Immature natural killer cell (primary cell): ENCODE measurements at places on chromosomes 1 and 21. TPM values are rescaled to one million over a fixed set of nuclear protein-coding genes. Genes with fewer than 3 reads are reported as not detected.

- no peak for DNase-seq
Observed at GRCh38 chr1:245025525-245025924, 129.3 kb upstream of the KIF26B start.

DNA sequence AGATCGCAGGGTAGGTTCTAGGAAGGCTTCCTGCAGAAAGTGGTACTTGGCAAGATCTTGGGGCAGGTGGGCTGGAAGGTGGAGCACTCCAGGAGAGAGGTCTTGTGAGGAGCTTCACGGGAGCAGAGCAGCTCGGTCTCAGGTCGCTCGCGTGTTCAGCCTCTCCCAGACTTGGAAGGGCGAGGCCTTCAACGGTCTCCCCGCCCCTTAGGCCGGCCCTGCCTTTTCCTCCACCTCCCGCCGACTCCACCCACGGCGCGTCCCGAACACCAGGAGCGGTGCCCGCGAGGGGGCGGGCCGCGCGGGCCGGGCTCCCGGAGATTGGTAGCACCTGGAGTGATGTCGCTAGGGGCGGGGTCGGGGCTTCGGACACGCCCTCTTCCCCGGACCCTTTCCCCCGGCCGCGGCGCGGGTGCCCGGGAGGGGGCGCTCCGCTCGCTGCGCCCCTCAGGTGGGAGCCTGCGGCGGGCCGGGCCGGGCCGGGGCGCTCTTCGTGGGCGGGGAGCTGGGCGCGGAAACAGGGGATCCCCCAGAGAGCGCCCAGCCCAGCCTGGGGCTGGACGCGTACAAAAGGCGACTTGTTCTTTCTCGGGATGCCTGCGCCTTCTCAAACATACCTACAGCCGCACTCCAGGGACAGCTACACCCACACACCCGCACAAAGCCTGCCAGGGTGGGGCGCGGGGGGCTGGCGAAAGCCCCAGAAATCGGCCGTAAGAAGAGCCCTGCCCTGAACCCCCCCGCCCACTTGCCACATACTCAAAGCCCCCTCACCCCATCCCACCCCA lies 35.5 kb downstream of the AHDC1 start:
- peak; percentile 82 for DNase-seq

DNA sequence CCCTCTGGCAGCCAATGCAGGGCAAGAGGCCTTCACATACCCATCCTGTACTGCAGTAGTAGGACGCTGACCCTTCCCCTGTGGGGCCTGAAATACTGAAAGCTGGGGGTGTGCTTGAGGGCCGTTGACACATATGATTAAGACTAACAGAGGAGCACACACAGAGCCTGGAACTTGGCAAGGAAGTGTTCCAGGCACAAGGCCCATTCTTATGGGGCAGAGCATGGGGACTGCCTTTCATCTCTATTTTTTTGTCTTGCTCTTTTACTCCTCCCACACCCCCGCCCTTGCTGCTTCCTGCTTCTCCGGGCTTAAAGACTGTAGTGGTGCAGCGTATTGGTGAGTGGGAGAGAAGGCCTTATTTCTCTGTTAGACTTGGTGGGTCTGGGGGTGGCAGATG lies 137.4 kb downstream of the BACH1 start:
- DNase-seq = no peak

DNA sequence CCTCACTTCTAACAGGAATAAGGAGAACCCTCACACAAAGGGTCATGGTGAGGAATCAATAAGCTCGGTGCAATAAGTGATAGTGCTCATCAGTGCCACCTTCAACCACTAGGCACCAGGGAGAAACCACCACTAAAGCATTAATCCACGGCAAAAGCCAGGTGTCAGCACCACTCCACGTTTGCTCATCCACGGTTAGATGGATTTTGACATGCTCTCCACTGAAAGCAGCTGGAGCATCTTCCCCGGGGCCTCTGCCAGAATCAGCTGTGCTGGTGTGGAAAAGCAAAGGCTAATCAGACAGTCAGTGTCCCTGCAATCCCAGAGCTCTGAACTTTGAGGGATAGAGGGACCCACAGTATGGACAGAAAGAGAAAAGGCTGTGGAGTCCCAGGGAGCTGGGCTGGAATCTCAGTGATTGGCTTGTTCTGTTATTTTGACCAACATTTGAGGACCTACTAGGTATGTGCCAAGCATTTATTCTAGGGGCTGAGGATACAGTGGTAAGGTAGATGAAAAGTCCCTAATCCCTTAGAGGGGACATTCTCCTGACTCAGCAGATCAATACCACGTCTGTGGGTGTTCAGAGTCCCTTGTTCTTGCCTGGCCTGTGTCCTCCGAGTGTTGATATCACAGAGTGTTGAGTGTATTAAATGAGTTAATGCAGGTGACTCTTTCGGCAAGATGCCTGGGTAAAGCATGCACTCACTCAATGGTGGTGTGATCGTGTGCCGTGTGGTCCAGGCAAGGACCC lies 41.3 kb downstream of the FHAD1 start:
- no peak for DNase-seq

DNA sequence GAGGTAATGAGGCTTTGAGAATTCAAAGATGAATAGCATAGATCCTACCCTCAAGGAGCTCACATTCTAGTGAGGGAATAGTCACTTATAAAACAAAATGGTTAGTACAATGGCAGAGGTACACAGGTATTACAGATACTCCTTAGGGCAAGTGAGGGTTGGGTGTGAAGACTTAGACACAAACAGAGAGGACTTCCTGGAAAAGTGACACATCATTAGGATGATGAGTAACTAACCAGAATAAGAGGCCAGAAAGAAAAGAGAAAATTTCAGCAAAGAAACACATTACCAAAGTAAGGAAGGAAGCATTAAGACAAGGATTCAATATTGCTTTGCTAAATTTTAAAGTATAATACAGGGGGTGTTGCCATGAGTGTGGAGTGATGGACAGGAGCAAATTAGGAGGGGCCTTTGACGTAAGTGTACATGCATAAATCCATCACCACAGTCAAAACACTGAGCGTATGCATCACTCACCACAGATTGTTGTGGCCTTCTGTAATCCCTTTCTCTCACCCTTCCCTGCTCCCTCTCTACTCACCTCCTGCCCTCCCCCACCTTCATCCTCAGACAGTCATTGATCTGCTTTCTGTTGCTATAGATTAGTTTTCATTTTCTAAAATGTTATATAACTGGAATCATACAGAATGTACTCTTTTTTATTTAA lies 7.9 kb downstream of the CD53 start:
- DNase-seq = peak; percentile 67

GRCh38 chr21:15986277-15986676 lies 256.5 kb downstream of the USP25 start:
- DNase-seq = no peak

GRCh38 chr1:86423873-86424272 lies at the start of gene CLCA2:
Gene CLCA2, plus strand, starts transcription at chr1:86424171. Its CDS starts 77 bp downstream, at chr1:86424248.
- DNase-seq = no peak

GRCh38 chr21:26965040-26965906 lies 1.6 kb downstream of the ADAMTS5 start:
- no peak for DNase-seq

GRCh38 chr1:230057681-230058565 lies 9.1 kb upstream of the GALNT2 start:
- DNase-seq = no peak

DNA sequence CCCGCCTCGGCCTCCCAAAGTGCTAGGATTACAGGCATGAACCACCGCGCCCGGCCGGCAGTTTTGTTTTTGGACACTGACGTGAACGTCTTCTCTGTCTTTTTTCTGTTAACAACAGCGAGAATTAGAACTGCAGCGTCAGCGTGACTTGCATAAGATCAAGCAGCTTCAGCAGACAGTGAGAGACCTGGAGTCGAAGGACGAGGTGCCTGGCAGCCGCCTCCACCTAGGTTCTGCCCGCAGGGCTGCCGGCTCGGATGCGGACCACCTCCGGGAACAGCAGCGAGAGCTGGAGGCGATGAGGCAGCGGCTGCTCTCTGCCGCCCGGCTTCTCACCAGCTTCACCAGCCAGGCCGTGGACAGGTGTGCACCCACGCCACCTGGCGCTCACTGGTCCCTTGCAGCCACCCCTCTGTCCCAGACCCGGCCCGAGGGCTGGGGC lies 22.9 kb upstream of the DIP2A start:
- DNase-seq = no peak

DNA sequence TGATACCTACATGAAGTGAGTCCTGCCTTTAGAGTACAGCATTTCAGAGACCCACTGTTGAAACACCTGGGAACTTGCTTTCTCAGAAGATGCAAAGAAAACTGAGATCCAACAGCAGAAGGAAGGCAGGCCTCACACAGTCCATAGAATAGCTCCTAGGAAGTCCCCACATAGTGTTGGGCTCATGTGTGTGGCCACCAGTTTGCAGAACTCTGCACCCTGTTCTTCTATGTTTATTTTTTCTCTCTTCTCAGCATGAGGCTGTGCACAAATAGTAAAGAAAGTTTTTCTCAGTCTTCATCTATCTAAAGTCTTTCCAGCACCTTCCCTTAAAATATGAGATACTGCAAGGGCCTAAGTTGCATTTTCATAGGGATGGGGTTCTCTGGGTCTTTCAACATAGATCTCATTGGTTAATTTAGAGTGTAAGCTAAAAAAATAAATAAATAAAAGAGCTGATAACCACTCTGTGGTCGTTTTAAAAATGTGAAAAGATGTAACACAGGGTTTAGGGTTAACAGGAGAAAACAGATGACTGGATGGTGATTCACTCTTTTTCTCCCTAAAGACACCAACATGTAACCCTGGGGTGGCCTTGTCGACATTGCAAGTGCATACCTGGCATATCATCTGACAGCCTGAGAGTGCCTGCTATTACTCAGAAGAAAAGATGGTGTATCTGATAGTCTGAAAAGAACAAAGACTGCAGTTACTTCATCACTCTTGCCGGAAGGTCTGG lies 94.6 kb downstream of the ZC3H11B start:
- DNase-seq = no peak

GRCh38 chr1:218365226-218365999 lies 20.3 kb downstream of the TGFB2 start:
- no peak for DNase-seq

GRCh38 chr1:37486680-37487618 lies 12.6 kb downstream of the ZC3H12A start:
- DNase-seq = peak; percentile 75

DNA sequence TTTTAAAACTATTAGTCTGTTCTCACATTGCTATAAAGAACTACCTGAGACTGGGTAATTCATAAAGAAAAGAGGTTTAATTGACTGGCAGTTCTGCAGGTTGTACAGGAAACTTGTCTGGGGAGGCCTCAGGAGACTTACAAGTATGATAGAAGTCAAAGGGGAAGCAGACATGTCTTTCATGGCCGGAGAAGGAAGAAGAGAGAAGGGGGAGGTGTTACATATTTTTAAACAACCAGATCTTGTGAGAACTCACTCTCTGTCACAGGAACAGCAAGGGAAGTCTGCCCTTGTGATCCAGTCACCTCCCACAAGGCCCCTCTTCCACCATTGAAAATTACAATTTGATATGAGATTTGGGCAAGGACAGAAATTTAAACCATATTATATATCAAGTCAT lies 55.9 kb downstream of the CLIC4 start:
- no peak for DNase-seq

- DNase-seq = no peak
Observed at GRCh38 chr21:28342212-28342810, 650.4 kb downstream of the LTN1 start.

DNA sequence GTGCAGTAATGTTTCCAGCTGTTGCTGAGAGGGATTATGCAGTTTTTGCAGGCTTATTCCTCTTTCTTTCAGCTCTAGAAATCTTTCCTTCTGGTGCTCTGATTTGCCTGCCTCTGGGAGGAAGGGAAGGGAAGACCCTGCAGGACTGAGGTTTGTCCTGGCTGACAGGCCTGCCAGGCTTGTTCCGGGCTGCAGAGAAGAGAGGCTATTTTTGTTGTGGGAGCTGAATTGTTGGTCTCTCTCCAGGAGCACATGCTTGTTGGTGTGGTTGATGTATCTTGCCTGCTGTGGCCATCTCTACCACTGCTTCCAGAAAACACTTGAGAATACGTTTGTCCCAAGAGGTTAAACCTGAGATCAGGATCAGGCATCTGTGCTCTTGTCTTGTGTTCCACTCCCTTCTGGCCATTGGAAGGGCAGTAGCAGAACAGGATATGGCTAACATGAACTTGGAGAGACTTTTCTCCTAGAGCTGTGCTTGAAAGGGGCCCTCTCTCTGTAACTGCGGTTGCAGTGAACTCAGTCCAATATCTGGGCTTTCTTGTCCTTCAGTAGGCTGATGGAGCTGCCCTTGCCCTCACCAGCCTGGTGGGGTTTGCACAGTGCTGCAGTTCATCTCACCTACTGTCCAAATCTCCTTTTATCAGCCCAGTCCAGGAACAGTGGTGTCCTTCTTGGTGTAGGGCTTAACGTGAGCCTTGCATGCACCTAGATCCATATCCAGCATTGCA lies 21.5 kb upstream of the SLC25A34 start:
- DNase-seq = no peak

DNA sequence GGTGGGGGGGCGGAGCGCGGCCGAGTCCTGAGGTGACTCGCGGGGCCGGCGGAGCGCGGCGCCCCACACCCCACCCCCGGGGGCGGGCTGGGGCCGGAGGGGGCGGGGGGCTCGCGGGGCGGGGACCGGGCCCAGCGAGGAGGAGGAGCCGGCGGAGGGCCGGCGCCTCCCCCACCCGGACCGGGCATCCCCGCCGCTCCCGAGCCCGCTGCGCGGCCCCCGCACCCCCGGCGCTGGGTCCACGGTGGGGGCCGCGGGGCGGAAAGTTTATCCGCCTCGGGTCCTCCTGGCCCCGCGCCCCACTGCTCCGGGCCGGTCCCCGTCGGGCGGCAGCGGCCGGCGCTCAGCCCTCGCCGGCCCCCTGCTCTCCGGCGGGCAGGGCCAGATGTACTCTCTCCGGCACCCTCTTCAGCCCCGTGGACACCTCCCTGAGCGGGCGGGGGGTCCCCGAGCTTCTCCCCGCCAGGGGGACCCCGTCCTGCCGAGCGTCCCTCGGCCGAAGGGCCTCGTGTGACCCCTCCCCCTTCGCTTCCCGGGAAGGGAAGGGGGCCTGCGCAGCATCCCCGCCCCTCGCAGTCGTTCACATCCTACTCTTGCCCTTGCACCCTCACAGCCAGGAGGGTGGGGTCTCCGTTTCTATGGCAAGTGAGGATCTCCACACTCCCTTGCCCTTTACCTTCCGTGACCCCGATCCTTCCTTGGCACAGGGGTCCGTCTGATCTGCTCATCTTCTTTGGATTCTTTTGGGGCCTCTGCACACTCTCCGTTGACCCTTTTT lies 663 bp downstream of the CAMTA1 start:
- peak; percentile 42 for DNase-seq

GRCh38 chr1:14974361-14974760 lies 179.2 kb upstream of the TMEM51 start:
- no peak for DNase-seq

Gene MYOC
- polyA plus RNA-seq = not detected

Gene CHIT1
- not detected for polyA plus RNA-seq

Gene ACBD6
- 39.2 TPM for polyA plus RNA-seq

Gene SLC26A9
- not detected for polyA plus RNA-seq

Gene COL8A2
- 0.12 TPM for polyA plus RNA-seq

Gene SPATA21
- not detected for polyA plus RNA-seq

Gene HES5
- not detected for polyA plus RNA-seq

Gene CELA2A
- polyA plus RNA-seq = not detected
